ENCODE measurements at places on chromosomes 3 and 15.

GRCh38 chr3:46614431-46614830 is 2.1 kb downstream of the FAM240A start:
- no peak for DNase-seq

DNA sequence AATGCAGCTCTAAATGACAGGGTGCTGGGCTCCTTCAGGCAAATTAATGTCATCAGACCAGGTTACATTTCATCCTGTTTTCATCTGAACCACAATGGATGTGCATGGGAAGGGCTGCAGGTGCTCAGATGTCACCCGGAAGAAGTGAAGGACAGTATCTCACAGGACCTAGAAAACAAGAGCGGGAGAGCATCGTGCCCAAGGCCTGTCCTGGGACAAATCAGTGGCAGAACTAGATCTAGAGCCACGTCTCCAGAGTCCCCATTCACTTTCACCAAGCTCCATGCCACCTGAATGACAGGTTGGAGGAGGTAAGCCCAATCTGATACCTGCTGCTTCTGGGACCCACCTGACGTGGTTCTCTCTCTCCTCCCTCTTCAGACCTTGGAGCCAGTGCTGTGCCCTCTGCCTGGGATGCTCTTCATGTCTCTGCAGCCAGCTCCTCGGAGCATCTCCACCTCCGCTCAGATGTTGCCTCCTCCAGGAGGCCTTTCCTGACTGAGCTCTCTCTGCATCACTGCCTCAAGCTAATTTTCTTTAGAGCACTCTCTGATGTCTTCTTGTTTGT is 77.3 kb downstream of the CPN2 start:
- DNase-seq = no peak

DNA sequence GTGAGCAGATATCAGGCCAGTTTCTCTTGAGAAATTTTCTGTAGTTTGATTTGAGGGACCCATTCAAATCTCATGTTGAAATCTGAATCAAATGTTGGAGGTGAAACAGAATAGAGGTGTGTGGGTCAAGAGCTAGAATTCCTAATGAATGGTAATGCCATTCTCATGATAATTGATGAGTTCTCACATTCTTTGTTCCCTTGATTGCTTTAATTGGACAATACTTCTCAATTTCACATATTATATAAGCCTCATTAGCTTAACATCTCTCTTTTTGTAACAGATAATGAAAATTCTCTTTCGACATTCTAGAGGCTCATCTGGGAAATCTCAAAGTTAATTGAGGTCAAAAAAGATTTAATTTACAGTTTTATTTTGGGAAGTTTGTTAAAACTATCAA is 21.9 kb upstream of the OR5H6 start:
- DNase-seq = no peak

DNA sequence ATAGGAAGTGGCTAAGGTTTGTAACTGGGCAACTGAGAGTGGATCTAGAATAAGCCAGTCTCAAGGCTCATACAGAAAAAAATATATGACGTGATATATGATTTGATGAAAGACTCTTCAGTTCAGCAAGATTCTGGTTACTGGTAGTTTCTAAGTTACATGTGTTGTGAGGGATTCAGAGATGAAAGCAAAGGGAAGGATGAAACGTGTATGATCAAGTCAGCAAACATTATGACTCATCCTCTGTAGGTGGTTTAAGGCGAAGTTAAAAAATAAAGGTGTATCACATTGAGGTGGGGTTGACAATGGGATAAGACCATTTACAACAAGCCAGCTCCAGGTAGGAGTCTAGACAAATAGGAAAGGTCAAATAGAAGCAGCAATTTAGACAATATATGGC is 16.2 kb downstream of the TERC start:
- no peak for DNase-seq

DNA sequence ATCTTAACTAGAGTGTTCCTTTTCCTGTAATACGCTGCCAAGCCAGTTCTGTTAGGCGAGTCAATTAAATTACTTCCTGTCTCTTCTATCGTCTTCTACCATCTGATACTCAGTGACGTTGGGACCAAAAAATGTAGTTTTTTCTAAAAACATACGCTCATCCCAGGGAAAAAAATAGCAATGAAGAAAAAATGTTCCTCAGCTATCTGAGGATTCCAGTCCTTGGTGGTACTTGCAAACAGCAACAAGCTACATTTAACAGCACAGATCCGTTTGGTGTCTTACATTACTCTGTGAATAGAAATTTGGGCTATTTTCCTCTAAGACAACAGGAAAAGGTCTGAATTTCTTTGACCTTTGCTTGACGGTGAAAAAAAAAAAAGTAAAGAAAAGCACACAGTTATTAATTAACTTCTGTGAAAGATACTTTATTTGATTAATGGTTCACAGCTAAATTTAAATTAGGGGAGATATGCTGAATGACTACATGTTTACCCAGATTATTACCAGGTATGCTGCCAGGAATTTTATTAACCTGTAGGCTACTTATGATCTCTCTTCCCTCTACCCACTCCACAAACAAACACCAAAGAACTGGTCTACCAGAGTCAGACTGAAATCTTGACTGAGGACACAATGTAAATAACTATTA is 254.4 kb upstream of the ZPLD1 start:
- peak; percentile 97 for DNase-seq

GRCh38 chr3:73656241-73656890 is 31.6 kb upstream of the PDZRN3 start:
- DNase-seq = peak; percentile 47

DNA sequence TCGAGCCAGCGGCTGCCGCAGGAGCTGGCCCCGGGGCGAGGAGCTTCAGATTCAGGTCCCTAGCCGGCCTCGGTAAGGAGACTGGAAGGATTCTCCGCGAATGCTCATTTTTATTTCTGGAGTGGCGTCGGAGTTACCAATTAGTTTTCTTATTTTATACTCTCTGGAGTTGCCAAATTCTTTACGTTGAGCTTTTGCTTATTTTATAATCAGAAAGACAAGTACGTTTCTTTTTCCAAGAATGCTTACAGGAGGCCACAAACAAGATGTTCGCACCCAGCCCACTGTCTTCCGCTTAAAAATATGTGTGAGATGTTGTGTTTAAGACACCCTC is 453 bp upstream of the GPR156 start:
- DNase-seq = no peak

DNA sequence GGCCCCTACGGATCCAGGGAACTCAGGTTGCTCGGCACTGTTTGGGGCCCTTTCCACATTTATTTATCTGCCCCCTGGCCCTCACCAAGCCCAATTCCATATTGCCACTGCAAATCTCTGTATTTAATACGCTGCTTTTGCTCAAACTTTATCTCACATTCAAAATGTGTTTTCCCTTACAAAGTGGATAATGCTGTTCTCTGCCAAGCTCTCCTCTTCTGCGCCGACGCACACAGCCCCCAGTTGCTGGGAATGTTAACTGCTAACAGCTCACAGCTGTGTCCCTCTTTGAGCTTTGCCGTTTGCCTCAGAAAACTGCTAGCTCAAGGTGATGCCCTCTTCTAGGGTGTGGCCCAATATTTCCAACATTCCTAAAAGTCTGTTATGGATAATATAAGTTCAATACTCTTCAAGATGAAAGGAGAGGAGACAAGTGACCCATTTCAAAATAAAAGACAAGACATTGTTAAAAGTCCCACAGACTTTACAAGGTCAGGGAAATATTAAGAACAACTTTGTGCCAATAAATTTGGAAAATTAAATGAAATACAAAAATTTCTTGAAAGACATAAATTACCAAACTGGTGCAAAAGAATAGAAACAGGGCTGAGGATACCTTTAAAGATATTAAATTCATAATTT is 12.6 kb upstream of the FBN1 start:
- DNase-seq = no peak

DNA sequence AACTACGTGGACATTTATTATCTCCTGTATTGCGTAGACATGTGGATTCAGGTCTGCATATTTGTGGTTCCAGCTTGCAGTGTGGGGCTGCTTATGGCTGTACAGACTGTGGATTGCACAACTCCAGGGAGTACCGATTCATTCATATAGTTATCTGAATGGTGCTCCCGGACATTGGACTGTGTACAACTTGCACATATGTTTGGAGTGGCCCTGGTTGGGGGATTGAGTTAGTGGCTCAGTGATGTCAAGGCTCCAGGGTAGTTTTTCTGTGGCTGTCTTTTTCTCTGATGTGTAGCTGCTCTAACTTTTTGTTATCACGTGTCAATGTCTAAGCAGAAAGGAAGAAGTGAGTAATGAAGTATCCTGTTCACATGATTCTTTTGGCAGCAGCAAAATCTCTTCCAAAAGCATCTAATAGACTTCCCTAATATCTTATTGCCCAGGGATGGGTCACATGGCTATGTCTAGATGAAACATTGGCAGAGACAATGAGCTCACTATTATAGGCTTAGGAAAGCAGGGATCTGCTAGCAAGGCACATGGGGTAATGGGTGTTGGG is 15.8 kb downstream of the ST3GAL6 start:
- DNase-seq = no peak

DNA sequence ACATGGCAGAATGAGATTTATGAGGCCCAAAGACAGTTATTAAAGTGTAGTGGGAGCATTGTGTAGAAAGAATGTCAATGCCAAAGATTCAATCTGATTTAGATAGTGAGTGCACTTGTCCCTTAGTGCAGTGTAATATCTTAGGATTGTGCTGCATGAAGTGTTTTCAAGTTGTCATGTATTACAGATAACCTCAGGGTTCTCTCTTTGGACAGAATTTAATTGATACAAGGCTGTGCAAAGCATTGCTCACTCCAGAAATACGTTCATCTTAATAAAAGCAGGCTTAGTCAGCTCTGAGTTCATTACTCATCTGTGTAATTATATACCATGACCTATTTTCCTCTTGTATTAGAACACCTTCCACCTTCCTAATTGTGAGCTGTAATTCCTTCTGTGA is 16.0 kb upstream of the GPR171 start:
- DNase-seq = peak; percentile 75

DNA sequence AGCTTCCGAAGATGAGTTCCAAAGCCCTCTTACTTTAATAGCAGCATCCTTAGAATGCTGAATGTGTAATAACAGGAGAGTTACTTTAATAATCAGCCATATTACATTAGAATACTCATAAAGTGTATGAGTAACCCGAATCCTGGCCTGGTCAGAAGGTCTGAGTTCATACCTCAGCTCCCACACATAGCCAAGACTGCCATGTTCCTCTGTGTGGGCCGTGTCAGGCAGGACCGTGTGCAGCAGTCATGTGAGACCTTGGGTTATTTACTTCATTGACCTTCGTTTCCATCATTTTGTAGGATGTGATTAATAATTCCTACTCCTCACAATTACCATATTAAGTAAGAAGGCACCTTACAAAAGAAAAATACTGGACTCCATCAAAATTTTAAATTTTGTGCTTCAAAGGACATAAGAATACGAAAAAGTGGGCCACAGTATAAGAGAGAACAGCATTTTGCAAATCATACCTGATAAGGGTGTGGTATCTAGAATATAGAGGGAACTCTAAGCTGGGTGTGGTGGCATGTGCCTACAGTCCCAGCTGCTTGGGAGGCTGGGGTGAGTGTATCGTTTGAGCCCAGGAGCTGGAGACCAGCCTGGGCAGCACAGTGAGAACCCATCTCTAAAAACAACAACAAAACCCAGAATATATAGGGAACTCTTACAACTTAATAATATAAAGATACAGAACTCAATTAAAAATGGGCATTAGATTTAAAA is 163.4 kb downstream of the ATG7 start:
- DNase-seq = no peak

GRCh38 chr3:117355566-117355965 is 646.0 kb downstream of the TUSC7 start:
- no peak for DNase-seq

- DNase-seq = no peak
These were observed 15.5 kb upstream of the LRRN1 start for GRCh38 chr3:3783696-3784095.

DNA sequence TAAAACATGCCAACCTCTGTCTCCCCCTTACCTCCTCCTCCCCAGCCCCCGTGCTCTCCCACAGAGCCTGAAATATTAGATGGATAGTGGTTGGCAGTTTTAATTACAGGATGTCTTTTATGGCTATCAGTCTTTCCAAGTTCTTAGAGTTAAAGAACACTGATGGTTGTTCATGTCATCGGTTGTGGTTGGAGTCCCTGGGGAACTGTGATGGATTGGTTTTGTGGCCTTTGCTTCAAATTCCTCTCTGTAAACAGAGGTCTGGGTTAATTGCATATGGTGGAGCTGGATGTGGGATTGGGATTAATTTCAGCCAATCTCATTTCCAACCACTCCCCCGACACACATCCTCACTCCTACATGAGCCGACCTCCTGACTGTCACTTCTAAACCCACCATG is 164.5 kb upstream of the PROK2 start:
- no peak for DNase-seq

GRCh38 chr3:152360302-152360701 is 91.6 kb downstream of the MBNL1 start:
- DNase-seq = no peak

DNA sequence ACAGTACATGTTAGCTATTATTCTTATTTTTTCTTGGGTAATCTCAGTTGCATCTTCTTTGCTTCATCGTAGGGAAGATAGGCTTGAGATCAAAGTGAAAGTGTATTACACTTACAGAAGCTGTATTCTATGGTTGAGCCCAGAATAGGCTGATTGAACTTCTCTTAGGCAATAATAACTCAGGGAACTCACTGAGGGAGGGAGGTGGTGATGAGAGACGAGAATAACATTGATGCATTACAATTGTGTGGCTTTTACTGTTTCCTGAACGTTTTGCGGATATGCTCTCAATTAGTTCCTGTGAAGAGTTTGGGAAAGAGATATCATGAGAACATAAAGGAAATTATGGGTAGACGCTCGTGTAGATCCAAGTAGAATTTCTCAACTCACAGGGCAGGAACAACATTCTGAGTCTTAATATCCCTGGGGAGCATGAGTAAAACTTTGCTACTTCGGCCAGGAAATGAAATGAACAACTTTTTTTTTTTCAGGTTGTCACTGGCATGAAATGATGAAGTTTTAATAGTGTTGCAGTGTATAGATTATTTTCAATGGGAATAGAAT is 302.2 kb downstream of the TUSC7 start:
- DNase-seq = no peak

GRCh38 chr3:14847613-14848541 is 29.1 kb downstream of the FGD5 start:
- DNase-seq = no peak

DNA sequence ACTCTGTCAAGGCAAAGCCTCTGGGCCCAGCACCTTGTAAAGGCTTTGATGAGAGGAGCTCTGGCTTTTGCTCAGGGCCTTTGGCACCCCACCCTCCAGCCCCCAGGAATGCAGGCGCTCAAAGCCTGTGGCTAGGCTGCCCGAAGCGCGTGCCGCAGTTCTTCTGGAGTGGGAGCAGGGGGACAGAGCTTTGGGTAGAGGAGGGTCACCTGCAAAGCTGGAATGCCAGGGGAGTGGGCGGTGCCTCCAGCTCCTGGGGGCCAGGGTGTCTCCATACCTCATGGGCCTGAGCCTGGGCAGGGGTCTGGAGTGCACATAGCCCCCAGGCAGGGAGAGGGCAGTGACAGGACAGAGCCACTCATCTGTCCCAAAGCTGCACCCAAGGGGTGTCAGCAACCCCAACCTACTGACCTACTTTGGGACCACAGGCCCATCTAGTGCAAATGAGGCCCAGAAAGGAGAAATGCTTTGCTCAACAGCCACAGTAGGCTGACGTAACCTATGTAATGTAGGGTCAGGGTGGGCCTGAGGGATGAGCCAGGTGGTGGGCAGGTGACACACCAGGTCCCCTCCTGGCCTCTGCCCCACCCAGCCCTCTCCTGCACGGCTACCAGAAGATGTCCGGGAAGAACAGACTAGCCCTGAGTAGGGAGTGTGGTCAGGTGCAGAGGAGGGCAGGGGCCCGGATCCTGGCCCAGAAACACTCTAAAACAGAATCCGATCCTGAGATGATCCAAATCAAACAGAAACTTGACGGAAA is 2.2 kb upstream of the CALML4 start:
- DNase-seq = no peak

- no peak for DNase-seq
These were observed 13.5 kb downstream of the CDCP1 start for GRCh38 chr3:45132568-45133211.

All from BJ (cell line).